ENCODE measurements at places on chromosomes 4 and X.
A peak's percentile ranks its signal among the peaks of the same experiment; 100 is the strongest.

GRCh38 chrX:85419293-85419692 is 39.8 kb upstream of the POF1B start:
- no peak for DNase-seq

GRCh38 chr4:184282251-184282713 is 64.6 kb upstream of the ENPP6 start:
- DNase-seq, result no peak

- DNase-seq, result no peak
Observed at GRCh38 chrX:132214518-132214917, 4.7 kb downstream of the RAP2C start.

- no peak for DNase-seq
Observed at GRCh38 chrX:136712650-136713310, 64.8 kb downstream of the CD40LG start.

- no peak for DNase-seq
Observed at GRCh38 chr4:89800012-89800516, 36.9 kb downstream of the SNCA start.

DNA sequence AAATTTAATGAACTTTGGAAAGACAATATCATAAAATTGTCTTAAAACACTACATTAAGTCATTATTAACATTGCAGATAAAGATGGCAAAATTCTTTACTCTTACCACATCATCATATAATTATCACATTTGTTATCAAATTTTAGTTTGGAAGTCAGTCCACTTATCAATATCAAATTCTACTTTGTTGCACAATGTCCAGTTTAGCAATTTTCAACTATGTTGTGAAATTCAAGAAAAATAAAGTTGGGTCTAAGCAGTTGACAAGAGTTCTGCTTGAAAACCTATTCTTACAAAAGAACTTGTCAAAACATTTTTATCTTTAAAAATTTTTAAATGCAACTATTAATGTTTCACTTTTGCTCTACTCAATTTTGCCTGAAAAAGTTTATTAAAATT is 44.7 kb upstream of the TET2 start:
- DNase-seq, result no peak

DNA sequence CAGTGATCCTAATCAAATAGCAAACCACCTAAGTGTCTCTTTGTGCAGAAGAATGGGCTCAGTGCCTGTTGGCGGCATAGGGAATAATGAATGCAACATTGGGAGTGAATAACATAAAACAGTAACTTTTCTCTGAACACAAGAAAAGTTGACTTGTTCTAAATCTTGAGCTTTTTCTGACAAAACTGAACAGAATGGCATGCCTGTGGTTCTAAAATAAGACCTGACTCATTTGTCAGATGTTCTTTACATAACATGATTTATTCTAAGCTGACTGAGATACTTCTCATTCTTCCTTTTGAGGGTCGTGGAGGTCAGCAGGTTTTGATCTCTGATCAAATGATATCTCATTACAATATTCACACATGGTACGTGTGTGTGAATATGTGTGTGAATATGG is 165.4 kb upstream of the WDR1 start:
- no peak for DNase-seq

GRCh38 chr4:17316566-17316965 is 195.3 kb downstream of the QDPR start:
- DNase-seq, result no peak

- no peak for DNase-seq
Observed at GRCh38 chr4:146191766-146192458, 16.4 kb downstream of the LSM6 start.

DNA sequence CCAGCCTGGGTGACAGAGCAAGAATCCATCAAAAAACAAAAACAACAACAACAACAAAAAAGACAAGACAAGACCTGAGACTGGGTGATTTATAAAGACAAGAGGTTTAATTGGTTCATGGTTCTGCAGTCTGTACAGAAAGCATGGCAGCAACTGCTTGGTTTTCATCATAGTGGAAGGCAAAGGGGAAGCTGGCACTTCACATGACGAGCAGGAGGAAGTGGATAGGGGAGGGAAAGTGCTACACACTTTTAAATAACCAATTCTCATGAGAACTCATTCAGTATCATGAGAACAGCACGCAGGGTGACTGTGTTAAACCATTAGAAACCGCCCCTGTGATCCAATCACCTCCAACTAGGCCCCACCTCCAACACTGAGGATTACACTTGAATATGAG is 28.4 kb upstream of the SLC10A7 start:
- no peak for DNase-seq

GRCh38 chrX:97229318-97229717 is 345.6 kb downstream of the RPA4 start:
- DNase-seq, result no peak

DNA sequence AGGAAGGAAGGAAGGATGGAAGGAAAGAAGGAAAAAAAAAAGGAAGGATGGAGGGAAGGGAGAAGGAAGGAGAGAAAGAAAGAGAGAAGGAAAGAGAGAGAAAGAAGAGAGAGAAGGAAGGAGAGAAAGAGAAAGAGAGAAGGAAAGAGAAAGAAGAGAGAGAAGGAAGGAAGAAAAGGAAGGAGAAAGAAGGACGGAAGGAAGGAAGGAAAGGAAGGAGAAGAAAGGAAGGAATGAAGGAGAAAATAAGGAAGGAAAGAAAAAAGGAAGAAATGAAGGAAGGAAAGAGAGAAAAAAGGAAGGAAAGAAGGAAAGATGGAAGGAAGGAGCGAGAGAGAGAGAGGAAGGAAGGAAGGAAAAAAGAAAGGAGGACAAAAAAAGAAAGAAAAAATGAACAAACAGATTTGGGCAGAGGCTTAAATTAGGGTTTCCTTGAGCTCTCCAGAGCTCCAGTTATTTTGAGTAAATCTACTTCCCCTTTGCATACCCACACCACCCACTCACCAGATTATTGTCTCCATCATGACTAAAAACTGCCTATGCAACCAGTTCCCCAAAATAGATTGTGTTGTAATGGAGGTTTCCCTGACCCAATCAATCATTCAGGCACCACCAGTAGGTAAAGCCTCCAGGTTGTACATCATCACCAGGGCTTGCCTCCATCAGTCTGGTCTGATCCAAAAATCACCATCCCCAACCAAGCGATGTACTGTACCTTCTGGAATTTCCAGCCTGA is 1722.9 kb upstream of the PCDH10 start:
- peak; percentile 15 for DNase-seq

- DNase-seq, result no peak
Observed at GRCh38 chrX:29461039-29461438, 754.3 kb upstream of the MAGEB2 start.

DNA sequence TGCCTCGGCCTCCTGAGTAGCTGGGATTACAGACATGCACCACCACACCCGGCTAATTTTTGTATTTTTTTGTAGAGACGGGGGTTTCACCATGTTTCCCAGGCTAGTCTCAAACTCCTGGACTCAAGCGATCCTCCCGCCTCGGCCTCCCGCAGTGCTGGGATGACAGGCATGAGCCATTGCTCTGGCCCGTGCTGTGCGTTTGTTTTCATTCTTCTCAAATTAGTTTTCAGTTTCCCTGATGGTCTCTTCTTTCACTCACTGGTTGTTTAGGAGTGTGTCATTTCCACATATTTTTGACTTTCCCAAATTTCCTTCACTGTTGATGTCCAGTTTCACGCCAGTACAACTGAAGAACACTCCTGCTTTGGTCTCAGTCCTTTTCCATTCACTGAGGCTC is 31.8 kb downstream of the SH3TC1 start:
- DNase-seq, result no peak

DNA sequence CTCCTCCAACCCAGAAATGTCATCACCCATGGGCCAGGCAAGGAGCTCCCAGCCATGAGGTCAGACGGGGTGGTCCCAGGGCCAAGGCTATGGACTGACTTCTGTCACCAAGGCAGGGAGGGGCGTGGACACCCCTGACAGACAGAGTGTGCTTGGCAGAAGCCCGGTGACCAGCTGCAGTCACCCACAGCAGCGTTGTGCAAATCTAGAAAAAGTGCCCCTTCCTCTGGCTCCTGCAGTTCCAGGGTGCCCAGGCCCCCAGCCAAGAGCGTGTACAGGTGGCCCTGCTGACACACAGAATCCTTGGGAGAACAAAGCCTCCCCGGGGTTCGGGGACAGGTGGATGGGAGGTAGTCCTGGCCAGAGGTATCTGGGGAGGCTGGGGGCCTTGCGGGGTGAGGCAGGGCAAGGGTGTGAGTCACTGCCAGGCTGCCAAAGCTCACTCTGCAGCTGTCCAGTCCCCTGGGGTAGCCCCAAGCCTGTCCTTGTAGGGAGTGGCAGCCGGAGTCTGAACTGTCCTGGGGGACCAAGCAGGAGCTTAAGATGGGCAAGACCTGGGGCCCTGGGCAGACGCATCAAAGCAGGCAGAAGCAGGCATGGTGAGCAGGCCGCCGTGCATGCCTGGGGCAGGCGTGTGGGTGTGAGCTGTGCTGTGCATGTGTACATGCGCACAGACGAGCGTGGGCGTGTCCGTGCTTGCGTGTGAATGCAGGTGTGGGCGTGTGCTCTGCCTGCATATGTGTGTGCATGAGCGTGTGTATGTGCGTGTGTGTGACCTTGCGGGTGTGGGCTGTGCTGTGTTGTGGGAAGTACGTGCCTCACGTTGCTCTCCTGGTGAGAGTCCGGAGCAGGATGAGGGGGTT is 3.3 kb downstream of the MYL5 start:
- DNase-seq, result no peak

- no peak for DNase-seq
Observed at GRCh38 chrX:138986235-138986634, 274.7 kb upstream of the FGF13 start.

All from GM20000 (cell line).